ENCODE measurements at places on chromosomes 13 and 19.
A peak's percentile ranks its signal among the peaks of the same experiment; 100 is the strongest.

GRCh38 chr13:49693191-49693733 lies 2.0 kb upstream of the EBPL start:
- DNase-seq, result no peak

DNA sequence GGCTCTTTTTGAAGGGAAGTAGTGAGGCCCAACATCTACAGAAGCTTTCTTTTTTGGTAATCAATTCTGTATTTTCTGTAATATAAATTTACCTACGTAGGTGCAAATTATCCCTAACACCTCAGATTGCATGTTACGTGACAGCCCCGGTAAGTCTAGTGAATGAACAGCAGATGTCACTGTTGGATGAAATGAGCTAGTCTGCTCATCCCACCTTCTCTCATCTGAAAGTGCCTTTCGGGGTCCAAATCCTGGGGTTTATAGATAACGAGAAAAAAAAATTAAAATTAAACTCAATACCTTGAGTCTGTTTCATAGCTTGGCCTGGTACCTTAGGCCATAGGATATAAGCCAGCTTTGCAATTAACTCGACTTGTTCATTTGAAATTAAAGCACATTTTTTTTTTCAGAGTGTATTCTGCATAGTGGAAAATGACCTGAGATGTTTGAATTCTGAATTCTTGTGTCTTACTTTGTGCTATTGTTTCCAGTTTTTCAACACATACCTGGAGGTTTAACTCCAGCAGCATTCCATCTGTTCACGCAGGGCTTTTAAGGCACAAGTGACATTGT lies 548.2 kb downstream of the GPC5 start:
- no peak for DNase-seq

- no peak for DNase-seq
Measured at GRCh38 chr19:2308114-2308556, at the start of gene LINGO3. TSS of gene LINGO3 (minus strand) at chr19:2308154. CDS start at chr19:2291776, 16,378 bp downstream.

GRCh38 chr13:34035676-34036325 lies 217.9 kb downstream of the RFC3 start:
- no peak for DNase-seq

DNA sequence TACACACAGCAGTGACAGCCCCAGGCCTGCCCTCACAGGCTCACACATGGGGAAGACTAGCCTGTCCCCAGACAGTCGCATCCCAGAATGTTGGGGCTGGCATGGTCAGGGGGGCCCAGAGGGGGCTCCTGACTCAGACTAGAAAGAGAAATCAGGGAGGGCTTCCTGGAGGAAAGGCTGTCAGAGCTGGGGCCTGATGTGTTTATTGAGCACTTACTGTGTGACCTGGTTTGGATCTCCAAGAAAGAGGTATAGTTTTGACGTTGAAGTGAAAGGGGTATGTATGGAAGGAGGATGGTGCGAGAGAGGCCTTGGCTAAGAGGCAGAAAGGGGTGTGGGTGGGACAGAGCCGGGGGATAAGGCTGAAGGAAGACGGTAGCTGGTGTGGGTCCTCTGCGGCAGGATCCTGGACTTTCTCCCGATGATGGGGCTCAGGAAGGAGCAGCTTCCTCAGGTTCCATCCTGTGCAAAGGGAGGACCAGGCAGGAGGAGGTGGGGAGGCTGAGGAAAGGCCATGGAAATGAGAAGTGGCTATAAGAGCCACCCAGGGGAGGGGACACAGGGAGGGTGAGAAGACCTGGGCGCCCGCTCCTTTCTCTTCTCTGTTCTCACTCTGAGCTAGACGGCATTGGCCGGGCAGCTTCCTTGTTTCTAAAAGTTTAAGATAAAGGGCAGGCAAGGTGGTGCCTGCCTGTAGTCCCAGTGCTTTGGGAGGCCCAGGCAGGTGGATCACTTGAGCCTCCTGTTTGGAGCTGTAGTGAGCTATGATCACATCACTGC lies 16.1 kb upstream of the BCL3 start:
- no peak for DNase-seq

DNA sequence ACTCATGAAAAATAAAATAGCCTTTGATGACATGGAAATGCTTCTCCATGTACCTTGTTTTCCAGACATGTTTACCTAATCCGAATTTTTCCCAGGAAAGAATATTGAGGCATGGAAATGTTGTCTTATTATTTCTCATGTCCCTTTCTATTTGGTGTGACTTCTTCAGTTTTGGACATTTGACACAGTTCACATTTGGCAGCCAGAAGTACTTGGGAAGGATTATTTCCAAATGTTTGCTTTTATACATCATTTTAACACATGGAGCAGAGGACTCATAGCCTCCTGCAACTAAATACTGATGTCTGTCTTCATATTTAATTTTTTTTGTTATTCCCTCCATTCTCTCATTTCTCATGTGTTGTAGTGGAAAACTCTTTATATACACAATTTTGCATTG lies 94.3 kb downstream of the POSTN start:
- no peak for DNase-seq

DNA sequence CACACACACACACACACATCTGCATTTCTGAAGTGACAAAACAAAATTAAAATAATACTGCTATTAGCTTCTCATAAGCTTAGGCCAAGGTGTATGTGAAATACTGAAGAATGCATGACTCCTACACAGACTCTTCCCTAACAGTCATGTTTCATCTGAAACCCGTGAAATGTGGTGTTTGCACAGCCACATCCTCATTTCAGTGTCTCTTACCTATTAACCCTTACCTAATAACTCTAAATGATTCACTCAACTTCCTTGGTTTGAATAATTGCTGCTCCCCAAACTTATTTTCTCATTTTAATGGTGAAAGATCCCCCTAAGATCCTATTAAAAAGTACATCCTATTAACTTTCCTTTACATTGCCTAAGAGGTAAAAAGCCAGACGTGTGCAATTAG lies 117.6 kb downstream of the MIPEP start:
- no peak for DNase-seq

- no peak for DNase-seq
Measured at GRCh38 chr13:42276683-42277082, 4.7 kb downstream of the AKAP11 start.

DNA sequence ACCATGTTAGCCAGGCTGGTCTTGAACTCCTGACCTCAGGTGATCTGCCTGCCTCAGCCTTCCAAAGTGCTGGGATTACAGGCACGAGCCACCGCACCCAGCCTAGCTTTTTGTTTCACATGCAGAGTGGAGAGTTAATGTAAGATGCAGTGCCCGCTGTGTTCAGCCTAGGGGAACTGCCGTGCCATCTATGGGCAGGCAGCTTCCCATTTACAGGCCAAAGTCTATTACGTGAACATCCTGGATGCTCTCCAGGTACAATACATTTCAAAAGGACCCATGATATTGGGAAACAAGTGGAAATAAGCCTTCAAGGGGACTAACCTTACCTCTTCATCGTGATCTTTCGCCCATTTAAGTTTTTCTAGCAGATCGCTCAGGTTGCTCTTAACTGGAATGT lies 10.1 kb downstream of the POGLUT2 start:
- no peak for DNase-seq

- peak; percentile 60 for DNase-seq
Measured at GRCh38 chr13:33524086-33524485, 238.5 kb upstream of the STARD13 start.

Data from NCI-H446 treated with DMSO at 0.1 percent for 48 hours (cell line).